ENCODE measurements at places on chromosomes 7 and 10. TPM values are rescaled to one million over a fixed set of nuclear protein-coding genes. Genes with fewer than 3 reads are reported as not detected.

DNA sequence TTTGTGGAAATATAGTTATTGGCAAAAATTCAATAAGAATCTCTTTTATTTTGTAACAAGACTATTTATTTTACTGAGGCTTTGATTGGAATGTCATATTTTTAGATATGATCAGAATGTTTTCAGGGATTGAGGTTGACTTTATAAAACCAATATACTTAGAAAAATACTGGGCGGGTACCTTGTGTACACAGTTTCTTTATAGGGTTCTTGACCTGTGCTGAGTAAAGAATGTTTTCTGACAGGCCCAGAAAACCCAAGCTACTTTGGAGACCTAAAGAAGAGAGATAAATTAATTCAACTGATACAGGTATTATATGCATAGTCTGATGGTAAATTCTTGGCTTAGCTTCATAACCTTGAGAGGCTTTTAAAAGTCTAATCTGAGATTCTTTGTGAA, 23.9 kb upstream of the SPAM1 start:
- H3K4me1 ChIP-seq = no peaks in the 10 kb centered on the region
- H3K4me3 ChIP-seq = no peak overlapping the region
- H3K27me3 ChIP-seq = no peaks in the 10 kb centered on the region
- no peaks in the 10 kb centered on the region for H3K36me3 ChIP-seq
- H3K27ac ChIP-seq = no peak overlapping the region

GRCh38 chr10:49653273-49653929, 26.1 kb upstream of the C10orf53 start:
- H3K4me1 ChIP-seq = no peaks in the 10 kb centered on the region
- H3K27ac ChIP-seq = no peak overlapping the region
- DNase-seq = no peak
- no peak overlapping the region for H3K4me3 ChIP-seq
- peaks cover 3% of the 10 kb centered on the region for H3K27me3 ChIP-seq

DNA sequence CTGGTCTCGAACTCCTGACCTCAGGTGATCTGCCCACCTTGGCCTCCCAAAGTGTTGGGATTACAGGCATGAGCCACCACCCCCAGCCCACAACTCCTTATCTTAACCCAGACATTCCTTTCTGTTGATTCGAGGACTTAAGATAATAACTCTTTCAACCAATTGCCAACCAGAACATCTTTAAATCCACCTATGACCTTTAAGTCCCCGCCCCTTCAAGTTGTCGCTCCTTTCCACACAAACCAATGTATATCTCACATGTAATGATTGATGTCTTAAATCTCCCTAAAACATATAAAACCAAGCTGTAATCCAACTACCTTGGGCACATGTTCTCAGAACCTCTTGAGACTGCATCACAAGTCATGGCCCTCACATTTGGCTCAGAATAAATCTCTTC, 7.8 kb upstream of the ANKRD2 start:
- H3K27me3 ChIP-seq = no peaks in the 10 kb centered on the region
- peak; percentile 47 for DNase-seq
- peaks cover 6% of the 10 kb centered on the region for H3K36me3 ChIP-seq
- H3K27ac ChIP-seq = no peak overlapping the region

GRCh38 chr10:128481152-128481840, 355.1 kb upstream of the MKI67 start:
- H3K4me3 ChIP-seq = no peak overlapping the region
- no peaks in the 10 kb centered on the region for H3K27me3 ChIP-seq
- no peaks in the 10 kb centered on the region for H3K36me3 ChIP-seq
- no peak for DNase-seq
- no peak overlapping the region for H3K27ac ChIP-seq
- no peaks in the 10 kb centered on the region for H3K4me1 ChIP-seq

- H3K4me3 ChIP-seq = no peak overlapping the region
- no peak overlapping the region for H3K27ac ChIP-seq
- no peak for DNase-seq
- no peaks in the 10 kb centered on the region for H3K27me3 ChIP-seq
Observed at GRCh38 chr7:127021019-127021738, 231.6 kb downstream of the GRM8 start.

GRCh38 chr7:142808461-142808801, 37.7 kb downstream of the PRSS2 start:
- H3K27me3 ChIP-seq = no peaks in the 10 kb centered on the region
- peaks cover 57% of the 10 kb centered on the region for H3K4me1 ChIP-seq
- H3K27ac ChIP-seq = peak overlapping the region; percentile 96
- peaks cover 3% of the 10 kb centered on the region for H3K36me3 ChIP-seq

DNA sequence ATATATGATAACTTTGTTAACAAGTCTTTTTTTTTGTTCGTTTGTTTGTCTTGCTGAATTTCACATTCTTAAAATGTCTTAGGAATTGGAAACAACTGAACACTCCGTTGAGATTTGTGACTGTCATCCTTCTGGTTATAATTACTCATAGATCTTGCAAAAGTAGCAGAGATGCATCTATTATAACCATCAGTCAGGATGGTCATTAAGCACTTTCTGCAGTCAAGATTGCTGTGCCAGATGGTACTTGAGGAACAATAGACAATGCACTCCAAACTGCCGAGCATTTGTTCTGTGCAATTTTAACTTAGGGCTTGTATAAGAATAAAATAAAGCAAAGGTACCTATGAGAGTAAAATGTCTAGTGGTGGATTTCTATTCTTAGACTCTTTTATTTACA, 710.1 kb upstream of the KCND2 start:
- no peaks in the 10 kb centered on the region for H3K4me1 ChIP-seq
- no peak for DNase-seq
- no peaks in the 10 kb centered on the region for H3K27me3 ChIP-seq
- no peak overlapping the region for H3K4me3 ChIP-seq

- no peaks in the 10 kb centered on the region for H3K4me1 ChIP-seq
- H3K27ac ChIP-seq = no peak overlapping the region
- H3K4me3 ChIP-seq = no peak overlapping the region
- no peak for DNase-seq
Observed at GRCh38 chr7:147182874-147183273, 1066.3 kb downstream of the CNTNAP2 start.

DNA sequence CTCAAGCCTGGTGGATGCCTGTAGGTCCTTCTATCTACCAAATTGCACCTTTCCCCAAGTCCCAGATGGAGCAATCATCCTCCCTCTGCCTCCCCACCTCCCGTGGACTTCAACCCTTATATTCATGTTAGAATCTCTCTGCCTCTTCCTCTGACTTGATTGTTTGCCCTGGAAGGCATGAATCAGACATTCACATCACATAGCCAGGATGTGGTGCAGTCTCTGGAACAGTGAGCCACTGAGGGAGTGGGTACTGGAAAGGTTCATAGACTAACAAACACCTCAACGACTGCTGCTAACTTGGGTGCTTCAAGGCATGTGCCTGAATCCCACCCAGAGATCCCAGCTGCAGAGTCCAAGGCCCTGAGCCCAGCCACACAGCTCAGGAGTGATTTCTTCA, 494.0 kb downstream of the TNS3 start:
- no peaks in the 10 kb centered on the region for H3K27me3 ChIP-seq
- H3K4me3 ChIP-seq = no peak overlapping the region
- DNase-seq = peak; percentile 47

GRCh38 chr7:134613623-134614347, 32.9 kb upstream of the BPGM start:
- H3K4me1 ChIP-seq = peaks cover 20% of the 10 kb centered on the region
- H3K27ac ChIP-seq = peak overlapping the region; percentile 96
- no peaks in the 10 kb centered on the region for H3K36me3 ChIP-seq
- no peaks in the 10 kb centered on the region for H3K27me3 ChIP-seq
- H3K4me3 ChIP-seq = peak overlapping the region; percentile 5

DNA sequence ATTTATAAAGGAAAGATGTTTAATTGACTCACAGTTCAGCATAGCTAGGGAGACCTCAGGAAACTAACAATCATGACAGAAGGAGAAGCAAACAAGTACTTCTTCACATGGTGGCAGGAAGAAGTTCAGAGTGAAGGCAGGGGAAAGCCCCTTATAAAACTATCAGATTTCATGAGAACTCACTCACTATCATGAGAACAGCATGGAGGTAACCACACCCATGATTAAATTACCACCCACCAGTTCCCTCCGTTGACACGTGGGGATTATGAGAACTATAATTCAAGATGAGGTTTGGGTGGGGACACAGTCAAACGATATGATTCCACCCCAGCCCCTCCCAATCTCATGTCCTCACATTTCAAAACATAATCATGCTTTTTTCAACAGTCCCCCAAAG, 124.2 kb upstream of the PCGF5 start:
- no peaks in the 10 kb centered on the region for H3K27me3 ChIP-seq
- no peak overlapping the region for H3K4me3 ChIP-seq
- H3K4me1 ChIP-seq = no peaks in the 10 kb centered on the region
- no peaks in the 10 kb centered on the region for H3K36me3 ChIP-seq
- H3K27ac ChIP-seq = no peak overlapping the region

GRCh38 chr7:22791204-22792158, 31.2 kb downstream of the TOMM7 start:
- peaks cover 6% of the 10 kb centered on the region for H3K4me1 ChIP-seq
- no peaks in the 10 kb centered on the region for H3K36me3 ChIP-seq
- peak; percentile 52 for DNase-seq
- no peak overlapping the region for H3K4me3 ChIP-seq

DNA sequence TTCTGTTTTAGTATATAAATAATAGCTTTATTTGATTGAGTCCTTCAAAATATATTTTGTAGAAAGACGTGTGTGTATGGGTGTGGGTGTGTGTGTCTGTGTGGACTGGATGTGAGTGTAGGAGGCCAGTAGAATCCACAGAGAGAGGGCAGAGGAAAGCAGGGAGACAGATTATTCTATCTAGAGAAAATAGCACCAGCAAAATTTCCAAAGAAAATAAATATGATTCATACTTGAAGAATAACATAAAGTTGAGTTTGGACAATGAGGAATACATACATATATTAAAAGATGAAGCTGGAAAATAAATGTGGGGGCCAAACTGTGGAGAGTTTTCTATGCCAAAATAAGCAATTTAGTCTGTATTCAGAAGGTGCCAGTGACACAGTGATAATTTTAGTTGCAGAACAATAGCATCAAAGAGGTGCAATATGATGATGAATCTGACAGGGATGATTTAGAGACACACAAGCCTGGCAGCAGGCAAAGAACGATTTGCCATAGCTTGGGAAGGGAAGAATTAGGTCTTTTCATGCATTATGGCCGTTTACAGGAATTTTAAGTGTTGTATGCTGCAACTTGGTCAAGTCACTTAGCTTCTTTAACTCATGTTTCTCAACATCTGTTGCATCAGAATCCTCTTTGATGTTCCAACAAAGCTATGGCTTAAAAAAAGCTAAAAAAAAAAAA, 121.3 kb downstream of the SEMA3A start:
- peaks cover 4% of the 10 kb centered on the region for H3K4me1 ChIP-seq
- no peaks in the 10 kb centered on the region for H3K36me3 ChIP-seq
- peak overlapping the region; percentile 29 for H3K27ac ChIP-seq

- peaks cover 8% of the 10 kb centered on the region for H3K27me3 ChIP-seq
- H3K4me1 ChIP-seq = peaks cover 4% of the 10 kb centered on the region
- DNase-seq = no peak
- no peaks in the 10 kb centered on the region for H3K36me3 ChIP-seq
Observed at GRCh38 chr10:43134126-43134905, 3.9 kb upstream of the CSGALNACT2 start.

GRCh38 chr10:79144351-79145173, 75.8 kb downstream of the ZMIZ1 start:
- H3K4me1 ChIP-seq = peaks cover 79% of the 10 kb centered on the region
- peaks cover 12% of the 10 kb centered on the region for H3K36me3 ChIP-seq
- H3K27me3 ChIP-seq = no peaks in the 10 kb centered on the region
- H3K4me3 ChIP-seq = no peak overlapping the region

DNA sequence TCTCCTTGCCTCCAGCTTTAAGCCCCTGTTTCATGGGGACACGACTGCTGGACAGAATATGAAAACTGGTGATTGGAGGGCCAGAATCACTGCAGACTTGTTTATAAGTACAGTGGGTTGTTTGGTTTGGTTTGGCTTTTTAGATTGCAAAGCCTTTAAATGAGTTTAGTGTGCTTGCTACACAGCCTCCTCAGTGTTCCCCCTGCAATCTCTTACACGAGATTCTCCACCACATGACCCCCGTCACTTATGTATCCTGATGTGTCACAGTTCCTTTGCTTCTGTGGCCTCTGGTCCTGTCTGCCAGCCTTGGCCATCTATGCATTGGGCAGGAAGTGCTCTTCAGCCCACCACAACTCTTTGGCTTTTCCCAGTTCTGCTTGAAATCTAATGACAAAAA, 103.7 kb upstream of the ANKRD1 start:
- H3K27ac ChIP-seq = no peak overlapping the region
- DNase-seq = no peak
- no peaks in the 10 kb centered on the region for H3K27me3 ChIP-seq
- no peak overlapping the region for H3K4me3 ChIP-seq
- peaks cover 7% of the 10 kb centered on the region for H3K4me1 ChIP-seq

- H3K27me3 ChIP-seq = no peaks in the 10 kb centered on the region
- no peaks in the 10 kb centered on the region for H3K4me1 ChIP-seq
- no peak overlapping the region for H3K27ac ChIP-seq
- no peak overlapping the region for H3K4me3 ChIP-seq
- DNase-seq = no peak
Observed at GRCh38 chr7:4450483-4450882, 231.6 kb upstream of the FOXK1 start.

- H3K27me3 ChIP-seq = no peaks in the 10 kb centered on the region
- H3K4me3 ChIP-seq = peak overlapping the region; percentile 70
- peaks cover 40% of the 10 kb centered on the region for H3K4me1 ChIP-seq
- no peaks in the 10 kb centered on the region for H3K36me3 ChIP-seq
- DNase-seq = peak; percentile 71
- H3K27ac ChIP-seq = peak overlapping the region; percentile 92
Observed at GRCh38 chr10:21518641-21519396, 6.7 kb downstream of the SKIDA1 start.

DNA sequence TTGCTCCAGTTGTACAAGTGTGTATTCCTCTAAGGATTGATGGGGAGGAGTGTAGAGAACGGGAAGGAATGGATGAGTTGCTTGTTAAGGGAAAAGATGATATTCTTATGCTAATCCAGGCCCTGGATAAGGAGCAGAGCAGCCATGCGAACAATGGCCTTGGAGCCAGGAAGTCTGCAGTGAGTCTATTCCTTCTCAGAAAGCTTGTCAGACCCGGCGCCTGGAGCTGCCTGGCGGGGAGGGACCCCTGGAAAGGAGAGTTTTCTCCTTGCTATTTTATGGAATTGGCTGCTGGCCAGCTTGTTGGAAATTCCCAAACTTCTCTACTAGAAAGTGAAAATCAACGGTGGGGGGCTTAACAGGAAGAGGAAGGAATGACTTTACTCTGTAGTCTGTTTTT, 89.1 kb downstream of the MMRN2 start:
- peak; percentile 49 for DNase-seq
- peak overlapping the region; percentile 59 for H3K27ac ChIP-seq
- H3K4me1 ChIP-seq = peaks cover 17% of the 10 kb centered on the region
- H3K4me3 ChIP-seq = peak overlapping the region; percentile 40
- no peaks in the 10 kb centered on the region for H3K27me3 ChIP-seq
- no peaks in the 10 kb centered on the region for H3K36me3 ChIP-seq

DNA sequence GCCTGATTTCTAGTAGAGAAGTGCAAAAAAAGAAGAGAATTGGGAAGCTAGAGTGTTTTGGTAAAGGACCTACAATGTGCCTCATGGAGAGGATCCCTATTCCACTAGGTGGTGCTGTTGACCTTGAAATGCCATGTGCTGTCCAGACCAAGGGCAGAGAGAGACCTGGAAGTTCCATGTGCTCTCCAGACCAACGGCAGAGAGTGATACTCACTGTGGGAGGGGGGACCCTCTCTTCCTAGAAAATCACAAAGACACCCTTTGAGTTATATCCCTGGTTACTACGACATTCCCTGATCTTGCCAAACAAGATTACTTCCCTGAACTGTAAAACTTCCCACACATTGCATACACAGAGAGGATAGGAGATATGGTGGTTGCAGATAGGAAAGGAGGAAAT, 212.7 kb upstream of the ZNF804B start:
- no peak overlapping the region for H3K27ac ChIP-seq
- H3K4me1 ChIP-seq = no peaks in the 10 kb centered on the region
- DNase-seq = no peak
- no peaks in the 10 kb centered on the region for H3K27me3 ChIP-seq
- no peaks in the 10 kb centered on the region for H3K36me3 ChIP-seq
- H3K4me3 ChIP-seq = no peak overlapping the region

RNF32 gene
- 2.7 TPM for total RNA-seq

C10orf62 gene
- not detected for total RNA-seq

NPC1L1 gene
- 0.07 TPM for total RNA-seq

Data from astrocyte (in vitro differentiated cells and primary cell).